ENCODE measurements at places on chromosomes 2 and 18.

DNA sequence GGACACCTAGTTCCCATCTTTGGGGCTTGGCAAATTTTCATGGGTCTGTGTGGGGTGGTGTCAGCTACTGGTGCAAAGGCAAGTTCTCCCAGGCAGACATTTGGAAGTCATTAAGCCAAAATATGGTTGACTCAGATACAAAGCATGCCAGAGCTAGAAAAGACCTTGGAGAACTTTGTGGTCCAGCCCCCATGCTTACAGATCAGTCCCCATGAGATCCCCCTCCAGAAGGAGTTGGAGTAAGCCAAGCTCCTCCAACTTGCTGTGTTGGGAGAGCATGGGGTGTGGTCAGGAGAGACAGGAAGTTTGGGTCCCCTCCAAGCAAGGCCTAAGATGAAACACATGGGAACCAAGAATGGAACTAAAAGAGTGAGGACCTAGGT lies 224.5 kb downstream of the CYP26B1 start:
- DNase-seq: no peak

DNA sequence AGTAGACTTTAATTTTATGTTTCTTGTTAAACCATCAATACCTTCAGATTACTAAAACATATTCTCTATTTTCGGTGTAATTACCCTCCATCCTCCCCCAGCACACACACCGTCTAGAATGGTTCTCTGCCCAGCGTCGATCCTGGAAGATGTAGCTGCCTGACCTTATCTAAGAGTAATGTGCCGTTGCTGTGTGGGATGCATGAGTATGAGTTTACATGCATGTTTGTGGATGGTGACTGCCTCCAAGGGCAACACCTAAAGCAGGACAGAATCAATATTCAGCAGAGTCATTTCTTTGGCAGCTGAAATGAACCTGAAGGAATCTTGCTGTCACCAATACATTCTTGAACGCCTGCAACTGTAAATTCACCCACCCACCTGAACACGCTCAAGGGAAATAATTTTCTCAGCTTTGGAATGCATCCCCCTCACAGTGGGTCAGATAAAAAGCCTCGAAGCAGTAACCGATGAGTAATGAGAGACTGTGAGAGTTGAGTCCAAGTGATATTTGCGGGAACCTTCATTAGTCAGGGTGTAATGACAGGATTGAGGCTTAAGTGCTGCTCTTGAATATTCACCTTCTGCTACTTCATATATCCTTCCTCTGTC lies 155.8 kb upstream of the RND3 start:
- no peak for DNase-seq

DNA sequence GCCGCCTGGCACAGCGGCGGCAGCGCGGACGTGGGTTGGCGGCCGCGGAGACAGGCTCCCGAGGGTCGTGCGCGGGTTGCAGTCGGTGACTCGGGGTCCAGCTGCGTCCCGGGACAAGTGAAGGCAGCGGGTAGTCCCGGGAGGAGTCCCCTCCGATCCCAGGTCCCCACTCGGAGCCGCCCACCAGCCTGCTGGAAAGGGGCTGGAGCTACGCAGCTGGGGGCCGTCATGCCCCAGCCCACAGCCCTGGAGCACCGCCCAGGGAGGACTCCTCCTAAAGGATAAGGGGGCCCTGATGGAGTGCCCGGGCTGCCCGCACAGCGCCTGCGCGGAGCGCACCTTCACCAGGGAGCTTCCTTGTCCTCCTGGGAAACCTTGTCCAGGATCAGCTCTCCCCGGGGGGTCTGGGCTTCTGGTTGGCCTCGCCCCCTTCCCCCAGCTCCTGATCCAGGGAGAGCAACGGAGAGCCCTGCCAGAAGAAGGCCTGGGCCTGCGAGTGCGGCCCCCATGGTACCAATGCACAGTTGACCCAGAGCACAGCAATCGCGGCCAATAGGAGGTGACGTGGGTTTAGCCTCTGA lies 25.9 kb upstream of the ALPP start:
- DNase-seq: no peak

GRCh38 chr2:9941196-9941995 lies 10.1 kb upstream of the GRHL1 start:
- DNase-seq: no peak

DNA sequence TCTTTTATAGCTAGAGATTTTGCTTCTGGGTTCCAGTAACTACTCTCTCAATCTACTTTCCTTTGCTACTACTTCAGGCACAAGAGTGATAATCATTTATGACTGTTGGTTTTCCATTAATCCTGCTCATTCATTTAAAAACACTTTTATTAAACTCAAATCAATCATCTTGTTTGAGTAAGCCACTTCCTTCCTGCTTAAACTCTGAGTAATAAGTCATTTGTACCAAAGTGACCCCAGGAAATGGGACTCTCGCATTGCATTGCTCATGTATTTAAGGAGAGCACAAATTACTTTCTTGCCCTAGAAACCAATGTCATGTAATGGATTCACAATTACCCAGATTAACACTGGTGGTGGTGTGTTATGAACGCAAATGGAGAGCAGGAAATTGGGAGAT lies 270.7 kb upstream of the HNMT start:
- DNase-seq: no peak

DNA sequence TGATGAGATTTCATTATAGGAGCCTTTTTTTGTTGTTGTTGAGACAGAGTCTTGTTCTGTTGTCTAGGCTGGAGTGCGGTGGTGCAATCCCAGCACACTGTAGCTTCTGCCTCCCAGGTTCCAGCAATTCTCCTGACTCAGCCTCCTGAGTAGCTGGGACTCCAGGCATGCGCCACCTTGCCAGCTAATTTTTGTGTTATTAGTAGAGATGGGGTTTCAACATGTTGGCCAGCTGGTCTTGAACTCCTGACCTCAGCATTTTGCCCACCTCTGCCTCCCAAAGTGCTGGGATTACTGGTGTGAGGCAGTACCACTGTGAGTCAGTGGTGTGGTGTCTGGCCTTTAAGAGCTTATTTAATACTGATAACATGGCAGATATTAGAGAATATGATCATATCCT lies 60.1 kb downstream of the MOB4 start:
- DNase-seq: no peak

- DNase-seq: no peak
Observed at GRCh38 chr2:16628314-16628713, 37.3 kb downstream of the CYRIA start.

DNA sequence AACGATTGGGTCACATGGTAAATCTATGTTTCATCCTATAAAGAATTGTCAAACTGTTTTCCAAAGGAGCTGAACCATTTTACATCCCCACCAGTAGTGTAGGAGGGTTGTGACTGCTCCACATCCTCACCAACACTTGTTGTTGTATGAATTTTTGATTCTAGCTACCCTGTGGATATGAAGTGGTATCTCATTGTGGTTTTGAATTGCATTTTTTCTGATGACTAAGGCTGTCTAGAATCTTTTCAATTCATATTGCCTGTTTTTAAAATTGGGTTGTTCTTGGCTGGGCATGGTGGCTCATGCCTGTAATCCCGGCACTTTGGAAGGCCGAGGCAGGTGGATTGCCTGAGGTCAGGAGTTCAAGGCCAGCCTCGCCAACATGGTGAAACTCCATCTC lies 44.5 kb downstream of the TXNL1 start:
- DNase-seq: no peak

DNA sequence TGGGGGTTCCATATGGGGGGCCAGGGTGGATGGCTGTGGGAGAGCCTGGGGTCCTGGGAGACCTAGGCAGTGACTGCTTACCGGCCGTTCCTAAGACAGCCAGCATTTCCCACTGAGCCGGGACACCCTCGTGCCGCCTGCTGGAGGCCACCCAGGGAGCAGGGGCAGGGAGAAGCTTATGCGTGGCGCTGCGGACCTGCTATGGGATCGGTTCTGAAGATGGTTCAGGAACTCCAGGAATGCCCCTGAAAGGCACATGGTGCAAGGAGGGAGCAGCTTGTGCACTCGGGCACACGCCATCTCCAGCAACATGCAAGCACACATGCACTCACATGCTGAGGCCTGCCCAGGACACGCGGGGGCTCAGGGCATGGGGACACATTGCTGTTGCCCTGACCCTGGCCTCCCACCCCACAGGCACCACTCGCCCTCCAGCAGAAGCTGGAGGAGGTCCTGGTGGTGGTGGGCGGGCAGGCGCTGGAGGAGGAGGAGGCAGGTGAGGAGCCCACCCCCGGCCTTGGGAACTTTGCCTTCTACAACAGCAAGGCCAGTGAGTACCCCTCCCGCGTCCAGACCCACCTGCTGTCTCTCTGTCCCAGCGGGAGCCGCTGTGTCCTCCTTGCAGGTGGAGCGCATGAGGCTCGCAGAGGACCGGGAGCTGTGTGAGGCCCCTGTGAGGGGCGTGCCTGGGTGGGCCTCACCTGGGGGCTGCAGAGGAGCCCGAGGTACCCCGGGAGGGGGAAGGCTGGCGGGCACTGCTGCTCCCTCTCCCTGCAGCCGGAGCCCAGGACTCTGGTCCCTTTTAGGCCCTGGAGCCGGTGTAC lies 4.1 kb downstream of the KLHL30 start:
- DNase-seq: no peak

- no peak for DNase-seq
Observed at GRCh38 chr2:30306522-30306921, 75.2 kb downstream of the LBH start.

GRCh38 chr2:45397292-45397691 lies 213.8 kb downstream of the SRBD1 start:
- DNase-seq: no peak

DNA sequence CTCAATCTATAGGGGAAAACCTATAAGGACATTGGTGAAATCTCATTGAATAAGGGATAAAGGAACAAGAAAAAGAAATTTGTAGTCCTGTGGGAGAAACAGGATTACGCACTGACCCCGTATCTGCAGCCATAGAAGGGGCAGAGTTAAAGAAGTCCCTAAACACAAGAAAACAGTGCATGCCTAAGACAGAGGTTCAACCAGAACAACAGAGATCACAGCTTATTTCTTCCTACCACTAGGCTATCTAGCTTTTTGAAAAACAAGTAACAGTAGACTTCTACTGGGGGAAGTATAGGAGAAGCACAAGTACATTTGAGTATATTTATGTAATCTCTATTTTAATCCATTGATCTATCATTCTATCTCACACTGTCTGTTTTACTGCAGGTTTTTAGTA lies 485.2 kb upstream of the REG3G start:
- DNase-seq: no peak

DNA sequence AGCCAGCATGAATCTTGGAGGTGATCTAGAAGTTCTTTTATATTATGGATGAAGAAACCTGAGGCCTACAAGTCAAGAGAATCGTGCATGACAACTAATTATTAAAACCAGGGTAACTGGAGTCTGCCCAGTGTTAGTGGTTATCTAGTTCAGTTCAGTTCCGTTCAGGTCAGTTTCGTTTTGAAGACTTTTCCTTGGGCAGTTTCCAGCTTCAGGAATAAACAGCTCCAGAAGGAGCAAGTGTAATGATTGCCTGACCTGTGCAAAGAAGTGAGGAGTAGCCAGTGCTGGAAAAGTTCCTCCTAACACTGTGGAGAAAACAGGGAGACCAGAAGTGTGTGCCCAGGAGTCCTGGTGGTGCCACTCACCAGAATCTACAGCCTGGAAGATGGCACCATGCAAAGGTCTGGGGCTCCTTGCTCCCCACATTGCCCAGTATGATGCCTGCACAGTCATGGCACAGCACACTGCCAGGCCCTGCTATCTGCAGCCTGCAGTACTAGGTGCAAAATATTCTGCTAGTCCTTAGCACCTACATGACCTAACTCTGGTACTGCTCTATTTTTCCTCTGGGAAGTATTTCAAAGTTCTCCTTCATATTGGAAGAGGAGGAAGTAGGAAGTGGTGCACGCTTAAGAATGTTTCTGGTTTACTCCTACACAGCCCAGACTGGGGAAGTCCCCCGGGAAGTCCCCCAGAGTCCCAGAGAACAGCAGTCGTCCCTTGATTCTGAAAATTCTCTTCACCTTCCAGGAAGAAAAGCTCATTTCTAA lies 65.8 kb downstream of the SUMO1 start:
- DNase-seq: no peak

DNA sequence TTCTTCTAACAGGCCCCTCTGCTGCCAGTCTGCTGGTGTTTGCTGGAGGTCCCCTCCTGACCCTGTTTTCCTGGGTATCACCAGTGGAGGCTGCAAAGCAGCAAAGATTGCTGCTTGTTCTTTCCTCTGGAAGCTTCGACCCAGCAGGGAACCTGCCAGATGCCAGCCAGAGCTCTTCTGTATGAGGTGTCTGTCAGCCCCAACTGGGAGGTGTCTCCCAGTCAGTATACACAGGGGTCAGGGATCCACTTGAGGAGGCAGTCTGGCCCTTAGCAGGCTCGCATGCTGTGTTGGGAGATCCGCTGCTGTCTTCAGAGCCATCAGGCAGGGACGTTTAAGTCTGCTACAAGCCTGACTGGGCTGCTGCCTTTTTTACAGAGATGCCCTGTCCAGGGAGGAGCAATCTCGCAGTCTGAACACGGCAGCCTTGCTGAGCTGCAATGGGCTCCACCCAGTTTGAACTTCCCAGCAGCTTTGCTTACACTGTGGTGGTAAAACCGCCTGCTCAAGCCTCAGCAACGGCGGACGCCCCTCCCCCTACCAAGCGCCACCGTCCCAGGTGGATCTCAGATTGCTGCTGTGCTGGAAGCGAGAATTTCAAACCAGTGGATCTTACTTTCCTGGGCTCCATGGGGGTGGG lies 29.9 kb downstream of the CHCHD5 start:
- DNase-seq: no peak

GRCh38 chr2:129864719-129865118 lies 114.7 kb upstream of the RAB6C start:
- DNase-seq: no peak

GRCh38 chr2:27776097-27776496 lies 4.6 kb downstream of the MRPL33 start:
- no peak for DNase-seq

- no peak for DNase-seq
Observed at GRCh38 chr2:201205515-201205849, 22.5 kb downstream of the CASP10 start.

GRCh38 chr18:78579854-78580577 lies 399.6 kb upstream of the SALL3 start:
- DNase-seq: no peak

DNA sequence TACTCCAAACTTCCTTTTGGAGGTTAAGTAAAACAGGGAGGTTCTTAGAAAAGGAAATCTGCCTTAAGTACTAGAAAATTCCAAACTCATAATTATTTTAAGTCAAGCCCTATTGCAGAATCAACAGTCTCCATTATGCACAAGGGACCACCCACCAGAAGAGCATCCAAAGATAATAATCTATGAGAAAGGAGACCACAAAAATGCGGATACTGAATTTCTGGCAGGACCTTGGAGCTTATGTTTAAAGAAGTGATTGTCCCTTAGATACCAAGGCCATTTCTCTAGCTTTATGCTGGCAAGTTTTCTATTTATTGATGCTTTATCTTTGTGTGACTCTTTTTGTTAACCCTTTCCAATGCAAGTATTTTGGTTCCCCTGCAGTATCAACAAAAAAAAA lies 404.0 kb upstream of the MMADHC start:
- DNase-seq: no peak

GRCh38 chr18:21391074-21391673 lies 149.1 kb downstream of the GREB1L start:
- no peak for DNase-seq

All from hindlimb muscle (tissue), 1 donor.